HL-60 (cell line): ENCODE measurements at places on chromosomes 7 and 10.

DNA sequence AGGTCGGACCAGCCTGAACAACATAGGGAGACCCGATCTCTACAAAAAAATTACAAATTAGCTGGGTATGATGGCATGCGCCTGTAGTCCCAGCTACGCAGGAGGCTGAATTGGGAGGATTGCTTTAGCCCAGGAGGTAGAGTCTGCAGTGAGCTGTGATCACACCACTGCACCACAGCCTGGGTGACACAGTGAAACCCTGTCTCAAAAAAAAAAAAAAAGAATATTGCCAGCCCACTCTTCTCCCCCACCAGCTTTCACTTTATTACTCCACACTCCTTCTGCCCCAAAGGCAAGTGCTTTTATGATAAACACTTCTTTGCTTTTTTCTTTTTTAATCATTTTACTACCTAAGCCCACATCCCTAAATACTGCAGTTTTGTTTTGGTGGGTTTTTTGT, 14.8 kb downstream of the RAB19 start:
- no peak for DNase-seq

DNA sequence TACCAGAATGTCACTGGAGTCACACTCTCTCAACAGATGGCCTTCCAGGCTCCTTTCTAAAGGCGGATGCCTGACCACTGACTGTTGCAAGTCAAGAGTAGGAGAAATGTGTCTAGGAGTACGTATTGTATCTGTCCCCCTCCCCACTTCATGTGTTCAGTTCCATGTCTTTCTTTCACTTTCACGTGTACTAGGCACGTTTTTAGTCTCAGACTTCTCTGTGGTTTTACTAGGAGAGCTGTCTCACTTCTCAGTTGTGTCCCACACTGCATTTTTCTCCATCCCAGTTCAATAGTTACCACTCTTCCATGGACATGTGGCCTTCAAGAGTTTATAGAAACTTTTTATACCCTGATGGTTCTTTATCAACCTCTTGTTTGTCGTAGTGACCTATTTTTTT, 893.0 kb downstream of the NRG3 start:
- DNase-seq = no peak

GRCh38 chr7:2048006-2048405, 184.7 kb downstream of the MAD1L1 start:
- no peak for DNase-seq

- no peak for DNase-seq
Observed at GRCh38 chr7:138137423-138138171, 61.3 kb downstream of the AKR1D1 start.

- DNase-seq = no peak
Observed at GRCh38 chr10:128793726-128794655, 667.8 kb upstream of the MKI67 start.

DNA sequence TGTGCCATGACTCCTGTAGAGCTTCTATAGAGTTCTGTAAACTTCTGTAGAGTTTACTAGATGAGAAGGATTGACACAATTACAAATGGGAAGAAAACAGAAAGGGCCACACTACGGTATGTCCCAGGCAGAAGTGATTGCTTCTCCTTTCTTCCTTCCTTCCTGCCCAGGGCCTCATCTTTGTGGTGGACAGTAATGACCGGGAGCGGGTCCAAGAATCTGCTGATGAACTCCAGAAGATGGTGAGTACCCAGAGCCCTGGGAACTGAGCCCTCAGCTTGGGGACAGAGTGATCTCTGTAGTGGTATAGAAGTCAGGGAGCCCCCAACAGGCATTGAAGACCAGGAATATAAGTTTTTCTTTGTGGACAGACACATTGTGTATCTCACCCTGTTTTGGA, 1.7 kb downstream of the ARF5 start:
- no peak for DNase-seq

- no peak for DNase-seq
Observed at GRCh38 chr7:1712907-1713501, 42.9 kb downstream of the ELFN1 start.

GRCh38 chr7:1042492-1042833, 1.9 kb upstream of the GPR146 start:
- no peak for DNase-seq
